ENCODE measurements at places on chromosomes 5 and 9.
A peak's percentile ranks its signal among the peaks of the same experiment; 100 is the strongest.

- H3K27me3 ChIP-seq = no peaks in the 10 kb centered on the region
- no peak overlapping the region for H3K4me3 ChIP-seq
- H3K36me3 ChIP-seq = no peaks in the 10 kb centered on the region
- H3K27ac ChIP-seq = no peak overlapping the region
Measured at GRCh38 chr9:16316456-16316855, 554.0 kb downstream of the BNC2 start.

GRCh38 chr9:114930056-114930812 lies at the start of gene TNFSF8:
TSS of gene TNFSF8 (minus strand) at chr9:114930591. CDS start at chr9:114930303, 288 bp downstream.
- H3K27ac ChIP-seq = peak within 1 kb of the TSS; percentile 52
- H3K4me1 ChIP-seq = peaks cover 6% of the 10 kb centered on the region
- no peaks in the 10 kb centered on the region for H3K27me3 ChIP-seq
- no peak for DNase-seq

- peaks cover 45% of the 10 kb centered on the region for H3K4me1 ChIP-seq
- no peaks in the 10 kb centered on the region for H3K27me3 ChIP-seq
- no peak for DNase-seq
- no peaks in the 10 kb centered on the region for H3K36me3 ChIP-seq
- H3K27ac ChIP-seq = no peak overlapping the region
Measured at GRCh38 chr9:36398745-36399144, 1.3 kb downstream of the RNF38 start.

DNA sequence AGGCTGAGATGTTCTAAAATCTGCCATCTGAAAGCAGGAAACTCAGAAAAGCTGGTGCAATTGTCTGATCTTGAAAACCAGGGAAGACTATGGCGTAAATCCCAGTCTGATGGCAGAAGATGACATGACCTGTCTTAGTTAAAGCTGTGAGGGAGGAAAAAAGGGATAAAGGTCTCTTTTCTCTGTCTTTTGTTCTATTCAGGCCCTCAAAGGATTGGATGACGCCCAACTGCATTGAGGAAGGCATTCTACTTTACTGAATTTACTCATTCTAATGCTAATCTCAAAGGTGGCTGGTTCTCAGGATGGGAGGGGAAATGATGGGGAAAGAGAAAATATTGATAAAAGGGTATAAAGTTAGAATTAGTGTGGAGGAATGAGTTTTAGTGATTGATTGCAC lies 312.8 kb upstream of the CTNND2 start:
- H3K4me3 ChIP-seq = no peak overlapping the region
- no peaks in the 10 kb centered on the region for H3K27me3 ChIP-seq
- H3K4me1 ChIP-seq = no peaks in the 10 kb centered on the region

DNA sequence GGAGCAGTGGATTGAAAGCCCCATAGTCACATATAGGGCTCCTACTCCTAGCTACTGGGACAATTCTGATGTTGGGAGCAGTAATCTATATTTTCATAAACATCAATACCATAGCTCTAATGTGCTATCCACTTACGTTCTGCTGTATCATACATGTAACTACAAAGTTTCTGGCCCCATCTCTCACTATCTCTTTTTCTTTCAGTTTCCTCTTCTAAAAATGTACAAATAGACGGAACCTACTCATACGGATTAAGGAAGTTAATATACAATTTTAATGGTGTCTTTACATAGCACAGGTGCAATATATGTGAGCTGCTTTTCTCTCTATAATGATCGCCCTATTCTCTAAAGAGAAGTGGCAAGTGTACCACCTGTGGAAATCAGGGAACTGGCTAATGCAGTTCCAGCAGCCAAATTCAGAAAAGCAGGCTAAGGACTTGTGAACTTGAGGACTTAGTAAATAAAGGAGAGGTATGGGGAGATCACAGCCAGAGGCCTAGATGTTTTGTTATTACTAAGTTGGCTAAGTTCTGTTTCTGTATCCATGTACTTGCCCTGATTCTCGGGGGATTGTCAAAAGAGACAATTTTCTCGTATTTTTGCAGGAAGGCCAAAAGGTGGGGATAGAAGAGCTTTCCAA lies 1021.9 kb downstream of the CDH12 start:
- H3K4me1 ChIP-seq = no peaks in the 10 kb centered on the region
- no peak overlapping the region for H3K27ac ChIP-seq
- no peak for DNase-seq
- H3K36me3 ChIP-seq = no peaks in the 10 kb centered on the region

DNA sequence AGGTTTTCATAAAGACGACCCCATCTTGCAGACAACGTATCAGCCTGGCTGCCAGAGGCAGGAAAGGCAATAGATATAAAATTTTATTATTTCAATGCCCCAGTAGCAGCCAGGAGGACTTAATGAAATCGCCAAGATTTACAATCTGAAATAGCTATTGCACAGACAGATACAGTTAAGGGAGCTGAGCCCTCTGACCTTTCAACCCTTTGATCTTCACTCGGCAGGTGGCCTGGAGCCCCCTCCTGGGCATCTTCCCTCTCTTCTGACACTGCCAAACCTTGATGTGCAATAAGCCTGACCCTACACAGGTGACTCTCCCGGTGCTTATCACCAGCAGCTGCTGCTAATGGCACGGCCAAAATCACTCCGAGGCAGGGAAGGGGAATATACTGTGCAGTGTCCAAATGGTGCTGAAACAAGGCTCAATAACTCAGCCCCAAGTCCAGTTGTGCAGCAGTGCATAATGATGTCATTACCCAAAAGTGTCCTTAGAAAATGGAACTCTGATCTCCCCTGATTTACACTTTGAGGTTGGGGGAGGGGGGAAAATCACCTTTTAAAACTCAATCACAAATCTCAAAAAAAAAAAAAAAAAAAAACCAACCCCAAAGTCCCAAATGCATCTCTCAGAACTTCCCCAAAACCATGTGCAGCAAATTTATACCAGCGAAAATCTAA lies 242.0 kb downstream of the CRB2 start:
- H3K36me3 ChIP-seq = no peaks in the 10 kb centered on the region
- H3K27me3 ChIP-seq = no peaks in the 10 kb centered on the region
- H3K27ac ChIP-seq = no peak overlapping the region
- no peak overlapping the region for H3K4me3 ChIP-seq
- no peaks in the 10 kb centered on the region for H3K4me1 ChIP-seq

GRCh38 chr5:121758615-121759014 lies 93.1 kb upstream of the FTMT start:
- no peaks in the 10 kb centered on the region for H3K36me3 ChIP-seq
- H3K4me1 ChIP-seq = no peaks in the 10 kb centered on the region
- DNase-seq = no peak
- H3K27ac ChIP-seq = no peak overlapping the region

DNA sequence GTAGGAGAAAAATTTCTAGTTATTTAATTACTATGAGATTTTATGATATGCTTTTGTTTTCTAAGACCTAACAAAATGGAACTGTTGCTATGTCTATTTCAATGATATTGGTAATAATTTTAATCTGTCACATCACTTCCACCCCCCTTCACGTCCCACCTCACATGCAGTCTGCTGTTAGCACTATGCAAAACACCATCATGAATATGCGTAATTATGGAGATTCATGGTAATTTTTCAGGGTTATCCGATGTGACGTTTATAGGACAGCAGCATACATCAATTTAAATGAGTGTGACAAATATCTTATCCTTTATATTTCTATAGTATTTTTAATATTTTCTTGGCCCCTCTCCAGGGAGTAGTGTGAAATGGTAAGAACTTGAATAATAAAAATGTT lies 283.8 kb upstream of the TMEM161B start:
- H3K27me3 ChIP-seq = no peaks in the 10 kb centered on the region
- DNase-seq = no peak
- no peaks in the 10 kb centered on the region for H3K36me3 ChIP-seq

DNA sequence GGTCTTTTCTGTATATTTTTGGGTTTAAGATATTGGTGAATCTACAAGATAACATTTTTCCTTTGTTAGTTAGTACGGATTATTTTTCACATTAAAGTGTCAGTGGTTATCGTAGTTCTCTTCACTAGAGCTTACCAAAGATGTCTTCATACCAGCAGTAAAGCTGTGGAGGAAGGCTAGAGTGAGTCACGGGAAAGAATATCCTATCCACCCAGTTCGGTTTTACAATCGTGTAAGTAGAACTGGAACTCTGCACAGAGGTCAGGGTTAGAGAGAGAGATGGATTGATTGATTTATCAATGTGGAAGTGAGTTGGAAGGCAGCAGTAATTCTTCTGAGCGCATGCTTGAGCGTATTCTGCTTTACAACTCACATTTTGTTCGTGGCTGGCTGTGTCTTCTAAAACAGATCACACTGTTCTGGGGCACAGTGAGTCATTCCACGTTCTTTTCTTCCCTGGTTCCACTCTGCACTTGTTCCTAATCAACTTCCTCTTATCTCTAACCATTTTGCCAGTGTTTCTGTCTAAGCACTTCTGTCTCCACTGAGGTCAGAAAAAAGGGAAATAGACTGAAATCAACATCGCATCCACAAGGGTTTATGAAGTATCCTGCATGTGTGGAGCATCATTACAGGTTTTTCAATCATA lies 86.5 kb upstream of the ARRDC3 start:
- no peak for DNase-seq
- no peaks in the 10 kb centered on the region for H3K36me3 ChIP-seq
- H3K27me3 ChIP-seq = no peaks in the 10 kb centered on the region
- H3K4me1 ChIP-seq = peaks cover 24% of the 10 kb centered on the region

GRCh38 chr9:110753731-110754231 lies 85.2 kb downstream of the MUSK start:
- no peak for DNase-seq
- no peak overlapping the region for H3K27ac ChIP-seq
- H3K4me3 ChIP-seq = no peak overlapping the region
- H3K4me1 ChIP-seq = peaks cover 18% of the 10 kb centered on the region
- no peaks in the 10 kb centered on the region for H3K36me3 ChIP-seq
